ENCODE measurements at places on chromosomes 5 and 9.

DNA sequence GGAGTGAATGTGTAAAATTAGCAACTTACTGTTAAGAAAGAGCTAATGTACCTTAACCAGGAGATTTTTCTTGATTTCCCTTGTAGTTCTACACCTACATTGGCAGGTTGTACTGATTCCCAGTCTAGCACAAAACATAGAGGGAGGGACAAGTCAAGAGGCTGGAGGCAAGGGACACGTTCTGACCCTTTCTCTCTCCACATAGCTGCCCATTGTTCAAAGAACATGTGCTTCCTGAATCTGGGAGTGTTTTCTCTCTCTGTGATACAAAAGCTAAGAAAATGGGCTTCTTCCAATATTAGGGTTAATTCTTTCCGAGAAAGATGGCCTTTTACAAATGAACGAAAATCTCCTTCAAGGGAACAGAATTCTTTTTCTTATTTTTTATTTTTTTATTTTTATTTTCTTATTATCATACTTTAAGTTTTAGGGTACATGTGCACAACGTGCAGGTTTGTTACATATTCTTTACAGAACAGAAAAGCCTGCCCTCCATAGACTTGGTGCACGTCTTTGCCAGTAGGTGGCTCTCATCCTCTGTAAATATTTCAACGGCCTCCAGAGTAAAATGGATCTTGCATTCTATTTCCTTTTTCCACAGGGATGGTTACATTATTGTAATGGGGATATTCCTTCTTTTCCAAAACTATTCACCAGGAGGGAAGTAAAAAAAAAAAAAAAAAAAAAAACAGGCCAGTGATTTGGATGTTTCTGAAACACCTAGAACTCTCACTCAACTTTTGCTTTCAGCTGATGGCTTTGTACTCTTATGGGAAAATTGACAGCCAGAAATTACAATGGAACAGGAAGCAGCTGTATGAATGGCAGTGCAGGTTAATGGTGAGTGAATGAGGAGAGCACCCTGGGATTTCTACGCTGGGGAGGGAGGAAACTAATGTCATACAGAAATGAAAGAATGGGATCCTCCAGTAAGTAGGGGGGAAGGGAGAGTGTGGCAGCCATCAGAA, 13.1 kb upstream of the IFNA5 start:
- no peak for DNase-seq

GRCh38 chr9:18857769-18858168, 175.2 kb downstream of the SAXO1 start:
- no peak for DNase-seq

DNA sequence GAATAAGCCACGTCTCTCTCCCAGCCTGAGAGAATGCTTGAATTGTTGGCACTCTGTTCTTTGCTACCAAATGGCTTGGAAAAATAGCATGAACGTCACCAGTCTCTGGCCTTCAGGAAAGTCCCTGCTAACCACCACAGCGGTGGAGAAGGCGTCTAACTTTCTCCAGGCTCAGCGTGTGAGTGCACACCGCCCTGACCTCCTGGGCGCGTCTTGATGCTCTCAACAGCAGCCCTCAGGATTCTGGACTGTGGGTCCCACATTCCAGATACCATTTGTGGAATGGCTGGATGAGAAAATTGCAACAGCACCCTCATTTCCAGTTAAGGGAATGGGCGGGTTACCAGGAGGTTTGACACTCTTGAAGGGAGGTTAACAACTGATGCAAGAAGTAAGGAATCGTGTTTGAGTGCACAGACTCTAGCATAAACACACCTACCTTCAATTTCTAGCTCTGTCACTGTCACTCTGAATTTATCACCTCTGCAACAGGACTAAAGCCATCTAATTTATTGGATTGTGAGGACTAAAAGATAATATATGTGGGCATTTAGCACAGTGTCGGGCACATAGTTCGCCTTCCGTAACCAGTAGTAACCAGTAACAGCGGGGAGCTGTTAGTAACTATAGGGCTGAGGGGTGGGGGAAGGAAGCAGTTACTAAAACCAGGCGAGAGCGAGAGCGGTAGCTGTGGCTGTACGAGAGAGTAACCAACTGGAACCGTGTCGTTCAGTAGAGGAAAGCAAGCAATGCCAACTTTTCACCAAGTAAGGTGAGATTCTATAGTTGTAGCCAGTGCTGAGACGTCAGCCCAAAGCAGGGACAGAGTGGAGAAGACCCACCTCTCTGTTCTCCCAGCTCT, 807 bp upstream of the PLGRKT start:
- no peak for DNase-seq

DNA sequence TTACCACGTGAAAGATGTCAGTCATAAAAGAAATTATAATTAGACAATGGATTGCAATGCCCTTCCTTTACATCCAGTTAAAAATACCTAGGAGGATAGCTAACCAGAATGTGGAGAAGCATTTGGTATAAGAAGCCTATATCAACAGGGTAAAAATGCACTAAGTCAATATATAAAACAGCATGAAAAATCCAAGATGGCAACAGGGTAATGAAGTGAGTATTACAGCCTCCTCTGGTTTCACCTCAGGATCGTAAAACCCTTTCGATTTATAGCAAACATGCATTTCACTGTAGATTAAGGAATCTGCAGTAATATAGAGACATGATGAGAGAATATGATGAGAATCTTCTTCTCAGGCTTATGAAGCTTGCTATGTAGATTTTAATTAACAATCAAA, 999.3 kb downstream of the NR2F1-AS1 start:
- no peak for DNase-seq

DNA sequence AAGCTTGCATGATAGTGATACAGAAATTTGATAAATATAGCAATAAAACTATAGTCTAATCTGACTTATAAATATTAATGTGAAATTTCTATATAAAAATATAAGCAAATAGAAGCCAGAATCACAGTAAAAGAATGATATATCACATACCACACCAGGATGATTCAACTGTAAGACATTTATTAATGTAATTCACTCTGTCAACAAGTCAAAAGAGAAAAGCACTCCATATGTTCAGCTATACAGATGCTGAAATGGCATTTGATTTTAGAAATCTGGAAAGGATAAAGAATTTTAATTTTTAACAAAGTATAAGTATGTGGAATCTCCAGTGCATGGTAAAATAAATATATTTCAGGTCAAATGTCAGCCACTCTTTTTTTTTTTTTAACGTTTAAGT, 372.4 kb downstream of the KCNN2 start:
- DNase-seq: no peak

GRCh38 chr5:1673042-1673677, 126.5 kb downstream of the MRPL36 start:
- no peak for DNase-seq

- no peak for DNase-seq
These were observed 46.6 kb downstream of the BNC2 start for GRCh38 chr9:16823906-16824305.

DNA sequence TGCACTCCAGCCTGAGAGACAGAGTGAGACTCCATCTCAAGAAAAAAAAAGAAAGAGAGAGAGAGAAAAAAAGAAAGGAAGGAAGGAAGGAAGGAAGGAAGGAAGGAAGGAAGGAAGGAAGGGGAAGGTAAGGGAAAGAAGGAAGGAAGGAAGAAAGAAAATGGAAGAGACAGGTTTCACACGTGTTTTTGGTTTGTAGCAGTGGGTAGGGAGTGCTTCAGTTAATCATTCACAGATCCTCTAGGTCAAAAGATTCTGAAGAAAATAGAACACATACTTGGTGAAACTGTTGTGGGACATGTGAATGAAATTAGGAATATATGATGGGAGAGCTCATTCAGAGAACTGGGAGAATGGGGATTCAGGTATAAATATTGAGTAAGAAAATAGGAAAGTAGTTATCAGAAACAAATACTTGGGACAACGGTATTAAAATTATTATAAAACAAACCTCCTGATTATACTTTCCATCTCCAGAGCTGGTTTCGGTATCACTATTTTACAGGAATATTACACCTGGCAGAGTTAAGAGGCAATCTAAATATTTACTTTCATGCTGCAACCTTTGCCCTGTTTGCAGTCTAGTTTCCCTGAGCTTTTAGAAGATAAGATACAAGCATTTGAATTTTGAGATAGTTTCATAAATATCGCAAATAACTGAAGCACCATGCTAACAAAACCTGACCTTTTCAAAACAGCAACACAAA, 37.2 kb downstream of the MARVELD2 start:
- no peak for DNase-seq

DNA sequence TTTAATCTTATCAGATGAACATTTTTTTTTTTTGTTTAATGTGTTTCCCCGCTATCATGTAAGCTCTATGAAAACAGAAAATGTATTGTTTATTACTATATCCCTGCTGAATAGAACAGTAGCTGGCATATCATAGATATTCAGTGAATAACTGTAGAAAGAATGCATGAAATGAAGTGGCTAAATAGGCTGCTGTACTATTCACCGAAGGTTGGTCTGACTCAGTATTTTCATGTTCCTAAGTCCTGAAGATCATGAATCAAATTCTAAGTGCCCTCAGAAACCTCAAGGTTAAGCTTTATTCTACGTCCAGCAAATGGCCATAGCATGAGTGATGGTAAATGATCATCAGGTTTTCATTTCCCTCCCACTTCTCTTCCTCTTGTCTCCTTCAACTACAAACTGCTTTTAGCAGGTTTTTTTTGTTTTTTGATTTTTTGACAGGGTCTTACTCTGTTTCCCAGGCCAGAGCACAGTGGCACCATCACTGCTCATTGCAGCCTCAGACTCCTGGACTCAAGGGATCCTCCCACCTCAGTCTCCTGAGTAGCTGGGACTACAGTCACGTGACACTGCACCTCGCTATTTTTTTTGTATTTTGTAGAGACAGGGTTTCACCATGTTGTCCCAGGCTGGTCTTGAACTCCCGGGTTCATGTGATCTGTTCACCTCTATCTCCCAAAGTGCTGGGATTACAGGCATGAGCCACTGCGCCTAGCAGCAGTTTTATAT, 19.1 kb upstream of the ZFAND5 start:
- DNase-seq: no peak

DNA sequence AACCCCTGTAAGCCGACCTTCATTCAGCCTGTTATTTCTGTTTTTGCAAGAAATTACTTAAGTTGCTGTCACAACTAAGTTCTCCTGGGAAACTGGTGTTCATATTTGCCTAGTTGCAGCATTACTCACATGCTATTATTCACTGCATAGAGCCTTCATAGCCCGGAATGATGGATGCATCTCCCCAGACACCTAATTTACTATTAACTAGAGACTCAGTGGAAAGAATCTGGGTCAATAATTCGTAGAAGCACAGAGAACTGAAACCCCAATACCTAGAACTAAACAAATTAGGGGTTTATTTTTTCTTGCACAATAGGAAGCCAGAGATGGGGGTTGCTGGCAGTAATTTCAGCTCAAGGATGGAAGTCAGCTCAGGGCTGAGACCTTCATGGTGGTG, 45.7 kb upstream of the FAM170A start:
- no peak for DNase-seq

DNA sequence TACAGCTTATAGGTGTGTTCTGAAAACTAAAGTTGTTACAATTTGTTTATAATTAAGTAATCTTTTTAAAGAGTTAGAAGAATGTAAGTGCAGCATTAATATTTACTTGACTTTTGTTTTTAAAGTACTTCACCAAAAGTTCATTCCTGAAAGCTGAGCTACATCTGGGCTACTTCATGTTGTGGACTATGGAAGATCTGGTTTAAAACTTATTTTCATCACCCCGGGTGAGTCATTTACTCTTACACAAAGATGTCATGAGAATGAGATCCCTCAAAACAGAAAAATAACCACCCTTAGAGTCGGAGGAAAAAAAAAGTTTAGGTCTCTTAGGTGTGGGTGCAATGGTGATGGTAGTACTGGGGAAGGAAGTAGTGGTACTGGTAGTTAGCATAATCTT, 5.1 kb downstream of the POU5F2 start:
- no peak for DNase-seq

DNA sequence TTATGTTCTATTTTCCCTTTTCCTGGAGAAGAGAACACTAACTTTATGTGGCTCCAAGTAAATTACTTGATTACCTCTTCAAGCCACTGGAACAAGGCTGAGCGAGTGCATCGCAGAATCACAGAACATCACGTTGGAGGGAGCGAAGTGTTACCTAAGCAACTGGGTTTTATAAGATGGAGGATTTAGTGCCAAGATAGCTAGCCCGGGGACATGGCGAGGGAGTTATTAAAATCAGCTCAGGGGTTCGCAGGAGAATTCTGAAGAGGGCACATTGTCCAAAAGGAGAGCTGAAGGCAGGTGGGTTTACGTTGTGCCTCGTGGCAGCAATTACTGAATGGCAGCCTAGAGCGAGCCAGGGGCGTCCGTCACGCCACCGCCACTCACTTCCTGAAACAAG, 563.2 kb upstream of the ADAMTS16 start:
- DNase-seq: no peak

GRCh38 chr9:92668746-92669526, 995 bp downstream of the IPPK start:
- DNase-seq: peak; percentile 52

DNA sequence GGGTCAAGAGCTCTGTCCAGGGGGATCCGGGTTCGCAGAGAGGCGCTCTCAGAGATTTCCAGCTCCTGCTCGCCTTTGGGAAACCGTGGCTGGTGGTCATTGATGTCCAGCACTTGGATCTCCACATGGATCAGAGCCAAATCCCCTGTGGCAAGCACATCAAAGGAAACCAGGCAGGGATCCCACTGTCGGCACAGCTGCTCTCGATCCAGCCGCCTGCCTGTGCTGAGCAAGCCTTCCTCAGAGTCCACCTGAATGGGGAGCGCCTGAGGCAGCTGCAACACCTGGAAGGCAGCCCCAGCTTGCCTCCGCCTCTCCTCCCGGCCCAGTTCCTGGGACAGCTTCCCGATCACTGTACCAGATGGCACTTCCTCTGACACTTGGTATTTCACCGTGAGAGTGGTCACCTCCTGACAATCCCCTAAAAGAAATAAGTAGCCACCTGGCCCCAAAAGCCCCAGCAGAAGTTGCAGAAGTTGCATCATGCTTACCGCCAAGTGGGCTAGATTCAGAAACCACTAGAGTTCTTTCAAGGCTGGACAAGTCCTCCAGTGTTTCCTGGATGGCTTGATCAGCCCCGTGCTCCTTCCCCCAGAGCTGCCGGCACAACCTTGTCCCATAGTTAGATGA, 520 bp downstream of the PCDH12 start:
- DNase-seq: no peak

GRCh38 chr5:135843571-135844337, 9.3 kb downstream of the SLC25A48 start:
- DNase-seq: no peak

DNA sequence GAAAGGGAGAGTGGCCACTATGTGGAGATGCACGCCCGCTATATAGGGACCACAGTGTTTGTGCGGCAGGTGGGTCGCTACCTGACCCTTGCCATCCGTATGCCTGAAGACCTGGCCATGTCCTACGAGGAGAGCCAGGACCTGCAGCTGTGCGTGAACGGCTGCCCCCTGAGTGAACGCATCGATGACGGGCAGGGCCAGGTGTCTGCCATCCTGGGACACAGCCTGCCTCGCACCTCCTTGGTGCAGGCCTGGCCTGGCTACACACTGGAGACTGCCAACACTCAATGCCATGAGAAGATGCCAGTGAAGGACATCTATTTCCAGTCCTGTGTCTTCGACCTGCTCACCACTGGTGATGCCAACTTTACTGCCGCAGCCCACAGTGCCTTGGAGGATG, 19.8 kb downstream of the RGMB start:
- DNase-seq: no peak

Data from heart right ventricle (tissue), 16 donors.